CD4-positive, alpha-beta T cell treated with Interleukin-15 for 1 hour (primary cell): ENCODE measurements at places on chromosomes 4 and X.

- DNase-seq = no peak
These were observed 613.1 kb upstream of the HS3ST1 start for GRCh38 chr4:12041828-12042227.

- DNase-seq = peak; percentile 5
These were observed 68.2 kb upstream of the NKX1-1 start for GRCh38 chr4:1474126-1475090.

DNA sequence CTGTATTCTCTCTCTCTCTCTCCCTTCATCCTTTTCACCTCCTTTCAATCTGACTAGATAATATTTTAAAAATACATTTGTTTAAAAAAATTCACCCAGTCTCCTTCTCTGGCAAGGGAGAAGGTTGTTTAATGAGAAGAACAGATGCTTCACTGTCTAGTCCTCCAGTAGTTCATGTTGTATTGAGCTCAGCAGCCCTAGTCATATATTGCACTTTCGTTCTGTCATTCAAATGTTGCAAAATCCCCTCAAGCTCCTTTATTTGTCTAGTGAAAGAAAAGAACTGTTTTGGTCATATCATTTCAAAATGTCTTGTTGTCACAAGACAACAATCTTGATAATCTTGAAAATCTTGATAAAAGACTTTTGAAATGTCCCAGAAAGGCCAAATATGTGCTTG is 248.0 kb downstream of the GALNTL6 start:
- no peak for DNase-seq

DNA sequence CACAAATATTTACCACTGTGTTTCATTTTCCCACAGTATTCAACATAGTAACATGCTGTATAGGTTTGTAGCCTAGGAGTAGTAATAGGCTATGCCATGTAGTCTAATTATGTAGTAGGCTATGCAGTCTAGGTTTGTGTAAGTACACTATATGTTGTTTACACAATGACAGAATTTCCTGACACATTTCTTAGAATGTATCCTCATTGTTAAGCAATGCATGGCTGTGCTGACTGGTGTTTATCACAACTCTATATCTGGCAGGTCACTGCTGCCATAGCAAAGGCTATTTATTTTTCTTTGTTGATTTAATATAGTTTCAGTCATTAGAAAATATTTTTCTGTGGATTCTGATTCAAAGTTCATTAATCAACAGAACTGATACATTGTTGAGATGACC is 108.3 kb upstream of the TEX13A start:
- no peak for DNase-seq

DNA sequence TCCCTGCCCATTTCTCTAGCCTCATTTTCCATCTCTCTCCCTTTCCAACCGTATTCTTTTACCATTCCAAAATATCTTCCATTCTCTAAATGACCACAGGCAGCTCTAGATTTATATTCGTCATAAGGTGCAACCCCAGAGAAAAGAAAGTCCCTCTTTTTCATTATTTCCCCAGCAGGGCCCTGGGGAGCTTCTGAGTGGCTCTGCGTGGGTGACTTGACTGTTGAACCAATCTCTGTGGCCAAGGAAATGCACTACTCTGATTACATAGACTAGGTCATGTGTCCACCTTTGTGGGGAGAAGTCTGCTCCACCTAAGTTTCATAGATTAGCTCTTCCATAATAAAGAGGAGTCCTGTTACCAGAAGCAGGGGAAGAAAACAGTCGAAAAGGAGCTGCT is 51.4 kb downstream of the ATOH1 start:
- DNase-seq = no peak

GRCh38 chr4:152959080-152959479 is 23.0 kb downstream of the FHDC1 start:
- no peak for DNase-seq

DNA sequence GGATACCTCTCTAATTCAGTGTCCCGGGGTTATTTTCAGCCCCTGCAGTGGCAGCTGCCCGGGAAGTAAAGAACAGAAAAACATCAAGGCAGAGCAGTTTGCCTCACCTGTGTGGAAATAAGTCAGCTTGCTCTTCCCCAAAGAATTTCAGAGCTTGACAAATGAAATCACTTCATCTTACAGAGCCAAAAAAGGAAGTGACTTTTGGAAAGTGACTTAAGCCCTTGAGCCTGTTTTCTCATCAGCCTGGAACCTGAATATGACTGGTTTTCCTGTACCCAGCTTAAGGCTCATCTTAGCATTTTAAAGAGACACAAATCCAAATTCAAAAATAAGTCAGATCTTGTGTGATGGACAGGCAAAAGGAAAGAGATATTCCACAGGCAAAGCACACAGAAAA is 211.6 kb downstream of the RCHY1 start:
- no peak for DNase-seq

DNA sequence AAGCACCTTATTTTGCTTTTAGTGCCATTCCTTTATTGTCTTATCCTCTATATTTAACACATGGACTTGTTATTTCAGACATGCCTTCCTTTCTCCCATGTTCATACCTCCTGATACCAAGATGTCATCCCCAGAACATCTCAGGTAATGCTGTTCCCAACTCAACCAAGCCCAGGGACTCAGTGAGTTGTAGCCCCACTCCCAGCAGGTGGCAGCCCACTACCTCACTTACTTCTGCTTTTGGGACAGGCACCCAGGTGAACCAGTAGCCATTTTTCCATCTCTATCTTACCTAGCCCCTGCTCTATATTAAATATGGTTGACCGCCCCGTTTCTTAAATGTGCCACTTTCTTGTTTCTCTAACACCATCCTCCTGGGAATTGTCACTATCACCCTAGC is 199.0 kb downstream of the DCHS2 start:
- DNase-seq = no peak
